ENCODE measurements at places on chromosomes 12 and 14.

DNA sequence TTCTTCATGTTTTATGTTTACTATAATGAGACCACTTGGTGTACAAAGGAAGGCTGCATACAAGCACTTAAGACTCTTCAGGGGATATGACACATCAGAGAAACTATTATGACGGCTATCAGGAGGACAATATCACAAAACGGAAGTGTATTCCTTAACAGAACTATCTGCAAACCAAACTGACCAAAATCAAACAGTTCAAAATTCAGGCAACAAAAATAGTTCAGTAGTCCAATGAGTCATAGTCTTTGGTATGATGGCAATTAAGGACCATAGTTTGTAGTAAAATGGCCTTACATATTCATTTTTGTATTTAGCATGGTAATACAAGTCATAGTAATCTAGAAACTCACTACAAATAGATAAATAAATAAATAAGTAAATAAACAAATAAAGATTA lies 1638.7 kb upstream of the SEL1L start:
- no peak for DNase-seq

GRCh38 chr12:118061873-118062843 lies 1.2 kb upstream of the WSB2 start:
- DNase-seq = peak; percentile 32

- DNase-seq = no peak
These were observed 99.5 kb downstream of the SLC16A7 start for GRCh38 chr12:59695379-59695778.

DNA sequence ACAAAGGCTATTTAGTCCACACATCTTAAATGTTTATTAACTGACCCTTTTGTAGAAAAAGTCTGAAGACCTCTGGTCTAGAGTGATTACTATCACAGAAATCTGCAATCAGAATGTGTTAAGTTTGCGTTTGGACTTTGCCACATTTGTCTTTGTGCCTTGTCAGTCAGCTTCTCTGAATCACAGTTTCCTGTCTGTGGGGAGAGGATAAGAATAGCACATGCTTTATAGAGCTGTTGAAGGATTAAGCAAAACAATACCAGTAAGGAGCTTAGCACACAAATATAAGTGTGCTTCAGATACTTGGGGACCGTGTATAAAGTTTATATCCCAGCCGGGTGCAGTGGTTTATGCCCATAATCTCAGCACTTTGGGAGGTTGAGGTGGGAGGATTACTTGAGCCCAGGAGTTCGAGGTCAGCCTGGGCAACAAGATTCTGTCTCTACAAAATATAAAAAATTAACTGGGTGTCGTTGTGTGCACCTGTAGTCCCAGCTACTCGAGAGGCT lies 63.0 kb upstream of the BTG1 start:
- DNase-seq = no peak

DNA sequence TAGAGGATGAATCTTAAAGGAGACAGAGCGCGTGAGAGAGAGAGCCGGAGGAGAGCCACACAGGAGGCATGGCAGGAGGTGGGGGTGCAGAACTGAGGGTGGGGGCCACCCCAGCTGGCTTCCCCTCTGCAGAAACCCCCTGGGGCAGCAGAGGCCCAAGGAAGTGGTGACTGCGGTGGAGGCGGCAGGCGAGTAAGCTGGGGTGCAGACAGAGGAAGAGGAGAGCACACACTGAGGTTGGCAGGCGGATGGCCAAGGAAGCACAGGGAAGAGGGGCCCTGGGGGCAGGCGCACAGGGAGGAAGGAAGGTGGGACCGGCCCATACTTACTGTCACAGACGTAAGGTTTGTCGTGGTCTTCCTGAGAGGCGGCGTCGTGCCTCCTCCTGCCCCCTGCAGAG lies 179.8 kb downstream of the DPF3 start:
- DNase-seq = peak; percentile 66

DNA sequence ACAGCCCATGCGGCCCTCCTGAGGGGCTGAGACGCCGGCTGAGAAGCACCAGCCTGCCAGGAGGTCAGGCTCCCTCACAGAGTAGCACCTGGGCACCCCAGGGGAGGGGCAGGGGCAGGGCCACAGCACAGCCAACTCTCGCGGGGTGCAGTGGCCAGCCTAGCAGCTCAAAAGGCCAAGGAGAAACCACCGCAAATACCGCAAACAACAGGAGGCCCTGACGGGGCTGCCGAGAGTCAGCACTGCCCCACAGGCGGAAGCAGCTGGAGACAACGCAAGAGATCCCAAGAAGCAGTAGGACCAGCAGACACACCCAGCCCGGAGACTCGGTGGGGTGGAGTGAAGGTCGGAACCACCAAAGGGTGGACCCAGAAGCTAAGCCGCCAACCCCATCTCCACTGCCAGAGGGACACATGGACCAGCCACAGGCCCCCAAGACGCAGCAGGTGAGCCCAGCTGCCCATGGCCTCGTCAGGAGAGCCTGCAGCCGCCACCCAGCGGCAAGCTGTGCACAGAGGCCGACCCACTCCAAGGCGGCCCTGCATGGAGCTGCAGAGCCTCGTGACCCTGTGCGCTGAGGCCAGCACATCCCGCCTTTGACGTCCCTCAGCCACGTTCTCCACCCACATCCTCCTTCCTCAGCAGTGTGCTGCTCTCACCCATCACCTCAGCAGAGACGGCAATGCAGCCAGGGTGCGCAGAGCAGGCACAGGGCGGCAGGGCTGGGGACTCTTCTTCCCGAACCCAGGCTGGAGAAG lies 31.7 kb upstream of the BTBD6 start:
- DNase-seq = no peak

GRCh38 chr14:53174918-53175317 lies 21.8 kb upstream of the DDHD1 start:
- DNase-seq = no peak

DNA sequence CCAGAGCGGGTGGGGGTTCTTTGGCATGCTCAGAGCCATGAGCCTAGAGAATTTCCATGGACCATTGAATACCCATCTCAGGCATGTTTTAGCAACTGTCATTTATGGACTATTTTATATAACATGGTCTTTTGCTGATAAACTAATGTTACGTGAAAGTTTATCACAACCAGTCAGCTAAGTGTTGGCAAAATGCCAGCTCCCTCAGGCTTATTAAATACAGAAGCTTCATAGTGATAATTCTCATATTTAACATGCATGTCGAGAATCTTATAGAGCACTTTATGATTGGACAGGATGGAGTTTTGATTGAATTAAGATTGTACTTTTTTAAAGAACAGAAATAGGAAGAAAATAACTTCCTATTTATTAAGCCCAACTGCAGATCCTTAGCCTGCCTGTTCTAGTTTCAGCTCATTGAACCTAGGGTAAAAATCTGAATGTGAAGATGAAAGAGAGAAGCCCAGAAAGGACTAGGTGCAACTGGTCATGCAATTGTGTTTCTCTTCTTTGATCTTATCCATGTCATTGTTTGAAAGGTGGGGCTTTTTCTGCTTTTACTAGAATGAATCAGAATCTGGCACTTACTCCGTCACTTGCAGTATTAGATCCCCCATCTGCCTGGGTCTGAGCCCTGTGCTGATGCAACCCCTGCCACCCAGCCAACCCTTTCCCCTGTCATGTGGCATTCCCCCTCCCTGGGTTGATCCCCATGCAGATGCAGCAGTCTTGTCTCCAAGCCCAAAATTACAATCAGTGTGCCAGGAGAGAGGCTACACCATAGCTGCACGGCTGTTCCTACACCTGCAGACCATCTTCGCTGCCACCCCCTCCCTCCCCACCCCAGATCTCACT lies 134.6 kb upstream of the EVL start:
- DNase-seq = peak; percentile 15

DNA sequence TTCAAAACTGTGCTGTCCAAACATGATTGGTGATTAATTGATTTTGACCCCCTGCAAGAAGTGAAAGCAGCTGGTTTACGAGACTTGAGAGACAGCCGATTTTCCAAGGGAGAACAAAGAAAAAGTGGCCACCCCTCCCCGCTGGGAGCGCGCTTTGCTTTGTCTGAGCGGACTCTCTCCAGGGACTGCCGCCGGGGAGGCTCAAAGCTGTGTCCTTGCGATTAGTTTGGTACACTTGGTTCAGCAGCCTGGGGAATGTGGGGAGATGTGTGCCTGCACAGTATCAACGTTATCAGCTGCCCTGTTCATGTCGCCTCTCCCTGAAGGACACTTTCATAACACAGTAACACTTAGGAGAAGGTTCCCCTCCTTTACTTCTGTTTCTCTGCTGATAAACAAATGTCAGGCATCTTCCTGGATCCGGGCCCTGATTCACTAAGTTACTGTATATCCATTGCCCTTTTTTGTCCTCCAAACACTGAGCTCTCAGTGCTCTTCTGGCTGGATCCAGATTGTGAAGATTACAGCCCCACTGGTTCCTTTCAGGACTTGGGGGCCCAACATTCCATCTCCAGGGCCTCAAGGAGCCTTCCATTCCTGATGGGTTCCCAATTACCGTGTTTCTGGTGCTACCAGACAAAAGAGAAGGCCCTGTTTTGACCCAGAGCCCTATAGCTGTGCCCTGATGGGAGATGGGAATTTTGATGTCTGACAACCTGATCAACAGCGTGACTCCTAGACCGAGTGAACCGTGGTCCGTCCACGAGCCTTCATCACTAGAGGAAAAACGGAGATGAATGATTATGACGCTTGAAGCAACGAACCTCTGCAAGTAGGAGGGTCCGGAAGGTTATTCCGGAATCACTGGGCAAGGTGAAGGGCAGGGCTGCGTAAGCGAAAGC lies 31.7 kb upstream of the TUBA1C start:
- no peak for DNase-seq

All from stimulated activated naive CD8-positive, alpha-beta T cell treated with anti-CD3 and anti-CD28 coated beads, Interleukin-15, Interleukin-2, amounts not matched to agents 100 U/mL and 50 U/mL, for 24 hours (primary cell).